M059J (cell line): ENCODE measurements at places on chromosomes 4 and X. TPM values are rescaled to one million over a fixed set of nuclear protein-coding genes. Genes with fewer than 3 reads are reported as not detected.
A peak's percentile ranks its signal among the peaks of the same experiment; 100 is the strongest.

The CXCL11 gene
- 0.37 and 0.74 TPM in 2 replicates for total RNA-seq

DNA sequence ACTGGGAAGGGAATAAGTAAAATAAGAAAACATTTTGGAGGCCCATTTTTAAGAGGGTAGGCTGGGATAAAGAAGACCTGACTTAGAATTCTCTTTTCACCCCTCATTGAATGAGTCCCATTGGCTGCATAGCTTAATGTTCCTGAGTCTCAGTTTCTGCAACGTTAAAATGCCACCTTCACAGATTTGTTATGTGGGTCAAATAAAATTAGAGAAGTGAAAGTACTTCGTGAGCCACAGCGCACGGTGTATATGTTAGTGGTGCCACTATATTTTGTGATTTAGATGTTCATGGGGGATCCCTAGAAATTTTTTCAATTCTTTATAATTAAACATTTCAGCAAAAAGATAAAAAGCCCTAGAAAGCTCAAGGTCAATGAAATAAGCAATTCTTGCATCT is 109.2 kb upstream of the HS3ST1 start:
- DNase-seq, result no peak

DNA sequence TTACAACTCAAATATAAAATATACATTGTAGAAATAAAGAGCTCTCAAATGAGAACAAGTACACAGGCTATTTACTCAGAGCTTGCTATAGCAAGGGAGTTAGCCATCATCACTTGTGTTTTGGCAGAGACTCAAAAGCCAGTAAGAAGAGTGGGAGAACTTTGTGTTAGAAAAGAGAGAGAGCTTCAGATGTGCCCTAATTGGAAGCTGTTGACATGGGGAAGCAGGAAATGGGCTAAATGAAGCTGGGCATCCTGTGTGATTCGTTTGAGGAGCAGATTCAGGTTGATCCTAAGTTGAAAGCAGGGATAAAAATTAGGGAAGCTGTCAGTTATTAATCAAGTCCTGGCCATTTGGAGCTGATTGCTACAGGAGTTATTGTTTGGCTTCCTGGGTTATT is 207.4 kb upstream of the MAOA start:
- DNase-seq, result no peak

DNA sequence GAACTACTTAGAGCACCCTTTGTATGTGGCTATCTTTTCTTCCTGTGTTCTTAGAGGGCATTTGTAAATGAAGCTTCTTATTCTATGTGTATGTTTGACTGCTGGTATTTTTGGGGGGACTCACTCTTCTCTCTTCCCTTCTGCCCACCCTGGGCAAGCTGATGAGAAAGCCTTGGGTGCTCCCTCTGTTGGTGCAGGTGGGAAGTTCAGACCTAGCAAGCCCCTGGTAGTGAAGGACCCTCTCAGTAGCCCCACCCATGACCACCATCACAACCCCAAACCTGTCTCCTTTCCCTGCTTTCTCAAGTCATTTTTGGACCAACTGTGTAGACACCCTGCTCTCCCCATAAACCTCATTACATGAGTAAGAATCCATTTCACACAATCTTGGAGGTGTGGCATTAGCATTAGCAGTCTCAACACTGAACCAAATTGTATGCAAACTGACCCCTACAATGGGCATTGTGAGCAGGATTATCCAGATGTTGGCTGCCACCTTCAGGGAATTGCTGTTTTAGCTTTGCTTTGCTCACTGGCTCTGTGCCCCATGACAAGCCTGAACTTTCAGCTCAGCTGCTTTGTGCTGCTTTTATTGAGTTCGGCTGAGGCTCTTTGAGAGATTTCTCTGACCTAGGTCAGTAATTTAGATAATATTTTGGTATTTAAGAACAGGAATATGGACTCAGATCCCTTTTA is 27.9 kb downstream of the TRIM61 start:
- DNase-seq, result peak; percentile 18

GRCh38 chr4:132662456-132662855 is 486.6 kb upstream of the PCDH10 start:
- no peak for DNase-seq

DNA sequence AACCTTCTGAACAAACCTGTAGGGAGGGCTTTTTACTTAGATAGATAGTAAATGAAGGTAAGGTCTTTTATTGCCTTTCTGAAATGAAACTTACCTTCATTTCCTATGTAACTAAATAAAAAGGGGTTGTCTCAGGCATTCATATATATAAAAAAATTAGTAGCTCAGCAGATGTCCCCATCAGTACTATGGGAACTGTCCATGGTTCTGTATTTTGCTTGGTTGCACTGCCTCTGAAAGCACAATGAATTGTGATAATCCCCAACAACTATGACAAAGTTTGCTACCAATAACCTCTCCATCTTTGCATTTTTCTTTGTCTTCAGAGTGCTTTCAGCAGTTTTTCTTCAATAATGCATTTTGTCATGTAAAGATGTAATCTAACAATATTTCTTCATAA is 222.4 kb downstream of the SLIT2 start:
- DNase-seq, result peak; percentile 36

DNA sequence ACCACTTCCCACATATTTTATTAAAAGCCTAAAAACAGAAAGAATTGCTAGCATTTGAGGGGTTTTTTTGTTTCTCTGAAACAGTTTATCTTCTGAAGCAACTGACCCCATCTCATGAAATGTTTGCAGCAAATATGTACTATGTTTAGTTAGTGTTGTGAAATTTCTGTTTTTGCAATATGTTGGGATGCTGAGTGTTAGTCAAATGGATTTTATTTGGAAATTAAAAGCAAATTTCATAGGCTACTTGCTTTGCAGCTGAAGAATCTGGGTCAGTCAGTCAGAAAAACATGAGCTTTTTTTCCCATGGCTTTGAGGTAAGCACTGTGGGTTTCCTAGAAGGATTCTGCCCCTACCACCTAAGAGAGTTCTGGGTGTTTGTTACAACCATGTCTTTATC is 184.9 kb upstream of the DKK2 start:
- no peak for DNase-seq
